Epithelial cell of esophagus (primary cell): ENCODE measurements at places on chromosomes 7 and 10.

DNA sequence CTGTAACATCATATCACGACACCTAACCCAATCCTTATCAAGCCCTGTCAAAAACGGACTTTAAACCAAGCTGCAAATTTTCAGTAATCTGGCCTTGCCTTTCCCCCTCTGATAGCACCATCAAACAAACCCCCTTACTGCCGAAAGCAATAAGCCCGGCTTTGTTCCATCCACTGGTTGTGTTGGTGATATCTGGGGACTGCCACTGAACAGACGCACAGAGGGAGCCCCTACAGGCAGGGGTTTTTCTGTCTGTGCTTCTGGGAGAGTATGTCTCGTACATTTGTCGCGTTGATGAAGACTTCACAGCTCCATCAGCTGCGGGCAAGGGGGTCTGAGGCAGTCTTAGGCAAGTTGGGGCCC, 550 bp upstream of the PLAU start:
- DNase-seq = peak; percentile 43

DNA sequence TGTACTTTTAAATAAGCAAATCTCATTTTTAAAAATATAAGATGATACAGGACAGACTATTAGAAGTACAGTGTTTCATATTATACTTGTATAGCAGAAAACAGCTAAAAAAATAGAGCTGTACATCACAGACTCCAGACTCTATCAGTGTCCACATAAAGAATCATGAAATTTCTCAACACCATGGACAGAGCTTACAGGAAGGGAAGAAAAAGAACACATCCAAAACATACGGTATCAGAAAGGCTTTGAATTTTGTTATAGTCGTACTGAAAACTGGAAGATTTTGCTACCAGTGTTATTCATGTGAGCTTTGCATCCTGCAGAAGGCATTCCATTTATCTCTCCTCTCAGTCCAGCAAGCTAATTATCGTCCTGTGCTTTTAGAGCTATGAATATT, 183.2 kb upstream of the PTPRZ1 start:
- no peak for DNase-seq

DNA sequence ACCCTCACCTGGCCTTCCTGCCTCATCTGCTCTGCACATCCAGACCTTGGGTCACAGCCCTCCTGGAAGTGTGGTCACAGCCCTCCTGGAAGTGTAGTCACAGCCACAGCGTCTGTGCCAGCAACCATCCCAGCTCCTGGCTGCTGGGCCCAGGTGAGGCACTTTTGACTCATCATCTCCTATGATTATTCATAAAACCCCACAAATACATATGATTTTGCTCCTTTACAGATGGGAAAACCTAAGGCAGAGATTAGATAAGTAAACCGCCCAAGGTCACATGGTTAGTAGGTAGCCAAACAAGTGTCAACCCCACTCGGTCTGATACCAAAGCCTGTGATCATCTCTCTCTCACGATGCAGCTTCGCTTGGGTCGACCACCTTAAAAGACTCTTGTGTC, 94.3 kb downstream of the PRLHR start:
- DNase-seq = peak; percentile 90

GRCh38 chr7:83837683-83838082, 188.7 kb upstream of the SEMA3E start:
- no peak for DNase-seq

DNA sequence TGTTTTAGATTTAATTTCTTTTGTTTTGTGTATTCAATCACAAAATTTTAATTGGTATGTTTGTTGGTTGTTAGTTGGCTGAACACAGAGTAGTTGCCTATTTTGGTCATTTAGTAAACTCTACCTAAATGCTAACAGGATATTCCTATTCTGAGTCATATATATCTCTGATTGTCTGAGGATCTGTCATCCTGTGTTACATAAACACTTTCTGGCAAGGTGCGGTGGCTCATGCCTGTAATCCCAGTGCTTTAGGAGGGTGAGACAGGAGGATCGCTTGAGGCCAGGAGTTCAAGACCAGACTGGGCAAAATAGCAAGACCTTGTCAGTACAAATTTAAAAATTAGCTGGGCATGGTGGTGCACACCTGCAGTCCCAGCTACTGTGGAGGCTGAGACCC, 178.6 kb downstream of the PLCE1 start:
- DNase-seq = peak; percentile 86

DNA sequence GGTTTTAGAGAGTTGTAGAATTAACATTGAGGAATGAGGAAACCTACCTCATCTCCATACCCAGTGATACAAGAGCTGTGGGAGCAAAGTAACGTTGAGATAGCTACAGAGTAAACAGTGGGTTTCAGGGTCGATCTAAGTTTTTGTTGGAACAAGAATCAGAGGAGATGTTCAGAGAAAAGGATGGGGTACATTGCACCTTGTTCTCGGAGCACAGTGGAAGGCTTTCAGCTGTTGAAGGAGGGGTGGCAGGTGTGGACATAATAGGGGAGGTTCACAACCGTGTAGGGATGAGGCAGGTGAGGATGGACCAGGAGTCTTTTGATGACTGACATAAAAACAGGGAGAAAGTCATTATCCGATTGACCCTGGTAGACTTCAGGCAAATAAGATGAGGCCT, 121.7 kb downstream of the MLLT10 start:
- DNase-seq = no peak

GRCh38 chr10:128306535-128306934, 180.3 kb upstream of the MKI67 start:
- no peak for DNase-seq

DNA sequence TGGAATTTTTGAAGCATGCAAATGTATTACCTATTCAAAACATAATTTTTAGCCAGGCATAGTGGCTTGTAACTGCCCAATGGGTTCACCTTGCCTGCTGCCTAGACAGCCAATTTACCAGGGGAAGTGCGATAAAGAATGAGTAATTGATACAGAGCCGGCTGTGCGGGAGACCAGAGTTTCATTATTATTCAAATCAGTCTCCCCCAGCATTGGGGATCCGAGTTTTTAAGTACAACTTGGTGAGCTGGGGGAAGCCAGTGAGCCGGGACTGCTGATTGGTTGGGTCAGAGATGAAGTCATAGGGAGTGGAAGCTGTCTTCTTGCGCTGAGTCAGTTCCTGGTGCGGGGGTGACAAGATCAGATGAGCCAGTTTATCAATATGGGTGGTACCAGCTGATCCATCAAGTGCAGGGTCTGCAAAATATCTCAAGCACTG, 29.1 kb upstream of the NRBF2 start:
- no peak for DNase-seq

- no peak for DNase-seq
These were observed 18.6 kb downstream of the MLLT10 start for GRCh38 chr10:21552638-21553037.

DNA sequence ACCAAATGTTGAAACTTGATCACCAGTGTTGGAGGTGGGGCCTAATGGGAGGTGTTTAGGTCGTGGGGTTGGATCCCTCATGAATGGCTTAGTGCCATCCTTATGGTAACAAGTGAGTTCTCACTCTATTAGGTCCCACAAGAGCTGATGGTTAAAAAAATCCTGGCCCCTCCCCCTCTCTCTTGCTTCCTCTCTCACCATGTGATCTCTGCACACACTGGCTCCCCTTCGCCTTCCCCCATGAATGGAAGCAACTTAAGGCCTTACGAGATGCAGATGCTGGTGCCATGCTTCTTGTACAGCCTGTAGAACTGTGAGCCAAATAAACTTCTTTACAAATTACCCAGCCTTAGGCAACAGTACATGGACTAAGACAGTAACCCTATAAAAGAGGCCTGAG, 62.7 kb downstream of the PPP1R3C start:
- DNase-seq = no peak

GRCh38 chr10:79248341-79249185, 98.7 kb upstream of the PPIF start:
- no peak for DNase-seq

DNA sequence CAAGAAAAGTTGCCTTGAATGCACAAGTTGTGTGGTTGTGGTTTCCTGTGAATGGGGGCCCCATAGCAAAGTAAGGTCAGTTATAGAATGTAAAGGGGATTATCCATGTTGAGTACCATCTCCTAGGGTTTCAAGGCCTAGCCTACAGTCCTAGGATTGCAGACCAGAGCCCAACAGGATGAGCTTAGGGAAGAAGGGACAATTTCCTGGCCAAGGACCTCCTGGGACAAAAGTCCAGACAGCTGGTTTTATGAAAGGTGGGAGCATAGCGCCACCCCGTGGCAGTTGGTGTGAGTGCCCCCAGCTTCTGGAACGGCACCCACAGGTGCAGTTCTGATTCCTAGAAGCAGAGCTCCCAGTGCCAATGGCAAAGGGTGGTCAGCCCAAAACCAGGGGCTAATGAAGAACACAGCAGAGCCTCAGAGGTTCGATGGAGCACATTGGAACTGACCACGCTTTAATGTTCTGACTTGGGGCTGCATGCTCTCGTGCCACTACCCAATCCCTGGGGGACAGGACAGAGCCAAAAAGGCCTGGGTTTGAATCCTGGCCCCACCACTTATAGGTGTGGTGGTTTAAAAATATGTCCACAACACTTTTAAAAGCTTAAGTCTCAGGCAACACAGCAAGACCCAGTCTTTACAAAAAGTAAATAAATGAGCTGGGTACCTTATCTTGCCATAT, 25.8 kb upstream of the TMEM120A start:
- peak; percentile 71 for DNase-seq

DNA sequence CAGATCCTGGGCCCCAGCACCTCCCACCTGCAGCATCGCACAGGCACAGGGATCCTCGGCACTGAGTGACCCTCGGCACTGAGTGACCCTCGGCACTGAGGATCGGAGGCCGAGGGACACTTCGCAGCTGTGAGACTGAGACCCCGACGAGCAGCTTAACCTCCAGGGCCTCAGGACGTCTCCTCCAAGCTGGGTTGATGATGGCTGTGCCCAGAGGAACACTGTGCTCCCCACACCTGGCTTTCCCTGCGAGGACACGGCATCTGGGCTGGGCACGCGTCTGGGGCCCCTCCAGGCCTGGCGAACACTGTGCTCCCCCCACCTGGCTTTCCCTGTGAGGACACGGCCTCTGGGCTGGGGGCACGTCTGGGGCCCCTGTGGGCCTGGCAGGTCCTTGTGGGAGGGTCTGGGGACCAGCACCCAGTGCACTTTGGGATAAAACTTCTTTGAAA, 158.3 kb upstream of the PPP2R2D start:
- DNase-seq = no peak

DNA sequence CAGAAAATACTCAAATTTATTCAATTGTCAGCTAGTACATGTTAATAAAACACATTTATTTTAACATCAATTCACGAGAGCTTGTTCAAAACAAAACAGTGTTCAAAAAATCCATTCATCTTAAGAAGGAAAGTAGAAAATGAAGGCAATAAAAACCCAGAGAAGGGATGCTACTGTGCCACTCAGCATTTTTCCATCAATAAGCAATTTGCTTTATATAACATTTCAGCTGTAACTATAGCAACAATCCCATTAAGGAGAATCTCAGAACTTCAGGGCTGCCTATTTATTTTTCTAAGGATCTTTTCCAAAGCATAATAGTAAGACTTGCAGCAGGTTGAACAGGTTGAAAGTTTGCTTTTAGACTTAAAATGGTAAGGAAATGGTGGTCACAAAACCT, 190.5 kb downstream of the PCLO start:
- no peak for DNase-seq

- no peak for DNase-seq
These were observed 87.2 kb downstream of the GSDME start for GRCh38 chr7:24669971-24670591.

GRCh38 chr10:58282615-58283014, 13.7 kb downstream of the CISD1 start:
- DNase-seq = no peak

DNA sequence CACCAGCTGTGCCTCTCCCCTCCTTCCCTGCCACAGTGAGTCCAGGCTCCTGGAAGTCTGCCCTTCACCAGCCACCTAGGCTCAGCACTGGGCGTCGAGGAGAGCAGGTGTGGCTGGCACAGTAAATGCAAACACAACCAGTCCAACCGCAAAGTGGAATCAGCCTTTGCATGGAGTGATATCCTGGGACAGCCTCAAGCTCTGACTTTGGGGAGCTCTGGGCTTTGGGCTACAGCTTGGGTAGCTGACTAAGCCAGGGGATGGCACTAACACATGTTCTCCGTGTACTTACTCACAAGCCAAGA, 312.4 kb downstream of the KCNMA1 start:
- peak; percentile 43 for DNase-seq

DNA sequence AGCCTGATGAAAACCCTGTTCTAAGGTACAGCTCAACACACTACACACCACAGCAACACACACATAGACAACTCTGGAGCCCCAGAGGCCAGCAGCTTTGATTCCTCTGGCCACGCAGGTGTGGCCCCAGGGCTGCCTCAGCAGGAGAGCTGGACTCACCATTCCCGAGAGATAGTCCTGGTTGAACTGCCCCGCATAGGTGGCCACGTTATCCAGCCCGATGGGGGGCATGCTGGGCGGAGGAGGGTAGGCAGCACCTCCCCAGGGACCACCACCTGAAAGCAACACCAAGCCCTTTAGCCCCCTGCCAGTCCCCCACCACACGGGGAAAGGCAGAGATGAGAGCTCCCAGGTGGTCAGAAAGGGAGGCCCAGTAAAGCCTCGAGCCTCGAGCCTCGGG, 34.7 kb downstream of the ANXA11 start:
- no peak for DNase-seq

DNA sequence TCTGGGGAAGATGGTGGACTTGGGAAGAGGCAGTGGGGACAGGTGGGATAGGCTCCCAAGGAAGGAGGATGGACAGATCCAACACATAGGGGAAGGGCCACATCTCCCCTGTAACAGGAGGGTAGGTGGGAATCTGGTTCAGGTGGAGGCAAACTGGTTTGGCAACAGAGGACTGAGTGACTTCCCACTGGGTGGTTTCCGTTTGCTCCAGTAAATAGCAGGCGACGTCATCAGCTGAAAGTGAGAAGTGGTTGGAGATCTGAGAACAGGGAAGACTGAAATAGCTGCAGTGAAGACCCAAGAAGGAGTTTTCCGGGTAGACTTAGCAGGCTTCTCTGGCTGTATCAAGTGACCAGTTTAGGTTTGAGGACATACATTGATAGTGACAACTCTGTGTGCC, 504.4 kb downstream of the GALNT17 start:
- DNase-seq = no peak

- DNase-seq = no peak
These were observed 8.0 kb downstream of the ZNF518A start for GRCh38 chr10:96138102-96138501.

DNA sequence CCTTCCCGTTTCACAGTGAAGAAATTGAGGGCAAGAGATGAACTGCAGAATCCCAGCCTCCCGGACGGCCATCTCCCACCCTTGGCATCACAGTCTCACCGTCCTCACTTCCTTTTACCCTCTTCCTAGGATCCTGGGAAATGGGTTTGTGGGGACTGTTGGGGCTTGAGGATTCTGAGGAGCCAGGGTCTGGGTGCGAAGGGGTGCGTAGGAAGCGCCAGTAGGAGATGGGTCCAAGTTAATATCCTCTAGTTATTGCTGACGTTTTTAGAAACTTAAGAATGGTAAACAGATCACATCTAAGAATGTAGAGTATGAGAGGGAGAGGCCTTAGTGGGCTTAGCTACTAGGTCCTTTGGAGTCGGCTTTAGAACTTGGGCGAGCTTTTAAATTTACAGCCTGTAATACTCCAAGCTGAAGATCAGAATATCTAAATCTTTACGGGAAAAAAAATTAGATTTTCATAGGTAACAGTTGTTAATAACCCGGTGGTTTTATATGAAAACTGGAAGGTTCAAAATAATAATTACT, 696 bp downstream of the MALSU1 start:
- no peak for DNase-seq
